Activated T-helper 2 cell treated with anti-CD3 and anti-CD28 coated beads, Interferon-gamma antibody, Interleukin-2, Interleukin-4, amounts not matched to agents 10 μg/mL and 5 μg/mL and 100 μg/mL, durations not matched to agents 14 hours and 24 hours and 36 hours (primary cell): ENCODE measurements at places on chromosomes 1 and 21. TPM values are rescaled to one million over a fixed set of nuclear protein-coding genes. Genes with fewer than 3 reads are reported as not detected.
A peak's percentile ranks its signal among the peaks of the same experiment; 100 is the strongest.

DNA sequence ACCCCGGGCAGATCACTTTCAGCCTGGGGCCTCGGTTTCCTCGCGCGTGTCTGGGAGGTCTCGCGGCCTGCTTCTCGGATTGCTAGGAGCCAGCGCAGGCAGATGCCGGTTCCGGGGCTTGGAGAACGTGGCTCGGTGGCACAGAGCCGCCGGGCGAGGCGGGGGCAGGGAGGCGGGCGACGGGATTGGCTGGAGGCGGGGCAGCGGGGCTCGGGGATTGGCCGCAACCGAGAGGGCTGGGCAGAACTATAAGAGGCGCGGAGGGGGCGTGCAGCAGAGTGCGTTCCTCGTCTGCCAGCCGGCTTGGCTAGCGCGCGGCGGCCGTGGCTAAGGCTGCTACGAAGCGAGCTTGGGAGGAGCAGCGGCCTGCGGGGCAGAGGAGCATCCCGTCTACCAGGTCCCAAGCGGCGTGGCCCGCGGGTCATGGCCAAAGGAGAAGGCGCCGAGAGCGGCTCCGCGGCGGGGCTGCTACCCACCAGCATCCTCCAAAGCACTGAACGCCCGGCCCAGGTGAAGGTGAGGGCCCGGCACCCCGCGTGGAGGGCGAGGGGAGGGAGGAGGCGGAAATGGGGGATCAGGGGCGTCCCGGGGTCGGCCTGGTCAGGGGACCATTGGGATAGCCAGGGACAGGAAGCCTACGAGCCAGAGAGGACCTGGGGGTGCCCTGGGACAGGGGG, at the start of gene MFSD2A:
MFSD2A (plus strand) TSS at position 276 of the 677 bp plus-strand sequence; CDS start at position 424, 148 bp downstream.
- H3K4me1 ChIP-seq: peaks cover 52% of the 10 kb centered on the region
- H3K27ac ChIP-seq: peak within 1 kb of the TSS; percentile 92
- peak; percentile 81 for DNase-seq
- peak within 1 kb of the TSS; percentile 95 for H3K4me3 ChIP-seq
- peaks cover 7% of the 10 kb centered on the region for H3K27me3 ChIP-seq

- DNase-seq: no peak
- no peak overlapping the region for H3K4me3 ChIP-seq
- peaks cover under 1% of the 10 kb centered on the region for H3K27me3 ChIP-seq
- no peaks in the 10 kb centered on the region for H3K4me1 ChIP-seq
Observed at GRCh38 chr21:37744551-37744950, 171.7 kb downstream of the KCNJ6 start.

Gene LCE2B
- not detected in 2 replicates for total RNA-seq

DNA sequence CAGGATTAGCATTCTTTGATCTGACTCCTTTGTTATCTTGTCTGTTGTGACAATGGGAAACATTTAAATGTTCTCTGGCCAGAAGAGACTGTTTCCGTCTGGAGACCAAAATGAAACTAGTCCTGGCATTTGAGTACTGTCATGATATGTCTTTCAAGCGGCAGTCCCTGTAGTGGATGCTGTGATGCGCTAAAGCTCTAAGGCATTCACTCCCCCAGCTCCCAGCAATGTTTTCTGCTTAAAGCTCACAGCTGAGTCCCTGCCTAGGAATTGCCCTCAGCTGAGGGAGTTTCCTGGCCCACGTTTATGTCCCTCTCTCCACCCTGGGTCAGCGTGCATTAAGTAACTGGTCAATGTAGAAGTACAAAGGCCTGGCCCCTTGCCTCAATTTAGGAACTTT, 109.4 kb downstream of the UCHL5 start:
- no peaks in the 10 kb centered on the region for H3K27me3 ChIP-seq
- no peaks in the 10 kb centered on the region for H3K4me1 ChIP-seq
- no peak overlapping the region for H3K4me3 ChIP-seq
- no peaks in the 10 kb centered on the region for H3K36me3 ChIP-seq

- no peak for DNase-seq
- H3K4me1 ChIP-seq: peaks cover 3% of the 10 kb centered on the region
- no peak overlapping the region for H3K27ac ChIP-seq
- peaks cover 26% of the 10 kb centered on the region for H3K27me3 ChIP-seq
- H3K4me3 ChIP-seq: no peak overlapping the region
- no peaks in the 10 kb centered on the region for H3K36me3 ChIP-seq
Observed at GRCh38 chr1:200035956-200036618, 8.6 kb downstream of the NR5A2 start.

Gene GSTM5
- total RNA-seq: 0.09 and 0.46 TPM in 2 replicates

Gene SLC26A9
- not detected in 2 replicates for total RNA-seq

DNA sequence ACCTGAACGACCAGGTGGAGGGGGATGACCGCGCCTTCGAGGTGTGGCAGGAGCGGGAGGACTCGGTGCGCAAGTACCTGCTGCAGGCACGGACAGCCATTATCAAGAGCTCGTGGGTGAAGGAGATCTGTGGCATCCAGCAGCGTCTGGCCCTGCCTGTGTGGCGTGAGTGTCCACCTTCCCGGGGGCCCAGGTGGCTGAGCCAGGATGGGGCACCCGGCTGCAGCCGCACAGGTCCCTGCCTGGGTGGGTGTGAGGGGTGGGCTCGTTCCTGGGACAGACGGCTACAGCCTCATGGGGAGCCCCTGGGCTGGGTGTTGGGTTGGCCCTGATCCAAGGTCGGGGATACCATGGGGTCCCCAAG, 65.2 kb downstream of the TRIM11 start:
- no peak for DNase-seq
- no peaks in the 10 kb centered on the region for H3K4me1 ChIP-seq
- H3K4me3 ChIP-seq: no peak overlapping the region
- H3K36me3 ChIP-seq: peaks cover 4% of the 10 kb centered on the region
- H3K27me3 ChIP-seq: no peaks in the 10 kb centered on the region

- H3K4me1 ChIP-seq: peaks cover 49% of the 10 kb centered on the region
- no peaks in the 10 kb centered on the region for H3K27me3 ChIP-seq
Observed at GRCh38 chr1:2231532-2232254, 3.6 kb downstream of the SKI start.

Gene PYGO2
- 30.4 and 30.6 TPM in 2 replicates for total RNA-seq

DNA sequence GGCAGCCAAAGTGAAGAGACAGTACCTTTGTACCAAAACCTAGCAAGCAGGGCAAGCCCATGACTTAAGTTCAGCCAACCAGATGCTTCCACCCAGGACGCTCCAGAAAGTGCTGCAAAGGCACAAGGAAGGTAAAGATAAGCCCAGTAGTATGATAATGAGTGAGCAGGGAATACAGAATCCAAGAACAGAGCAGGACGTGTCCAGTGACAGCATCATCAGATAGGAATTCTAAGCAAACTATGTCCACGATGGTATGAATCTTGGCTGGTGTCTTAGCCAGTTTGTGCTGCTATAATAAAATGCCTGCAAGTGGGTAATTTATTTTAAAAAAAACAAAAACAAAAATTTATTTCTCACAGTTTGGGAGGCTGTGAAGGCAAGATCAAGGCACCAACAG, 13.6 kb downstream of the GJA4 start:
- DNase-seq: peak; percentile 2
- H3K36me3 ChIP-seq: no peaks in the 10 kb centered on the region
- H3K4me3 ChIP-seq: no peak overlapping the region
- H3K27ac ChIP-seq: no peak overlapping the region

DNA sequence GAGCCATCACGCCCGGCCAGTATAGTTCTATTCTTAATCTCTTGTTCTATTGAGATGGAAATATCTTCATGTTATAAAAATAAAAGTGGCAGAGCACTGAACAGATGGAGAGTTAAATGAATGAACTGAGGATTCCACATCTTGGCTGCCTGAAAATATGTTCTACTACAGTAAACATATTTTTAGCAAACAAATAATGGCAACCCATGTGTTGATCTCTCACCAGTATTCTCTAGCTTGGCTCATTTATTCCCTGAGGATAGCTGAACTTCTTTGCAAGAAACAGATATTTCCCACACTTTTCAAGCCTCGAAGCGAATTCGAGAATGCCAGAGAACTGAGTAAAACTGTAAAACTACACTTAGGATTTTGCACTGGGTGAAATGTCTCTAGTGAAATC, 58.9 kb downstream of the DIRAS3 start:
- H3K27ac ChIP-seq: no peak overlapping the region
- H3K27me3 ChIP-seq: no peaks in the 10 kb centered on the region
- no peak overlapping the region for H3K4me3 ChIP-seq
- DNase-seq: no peak
- H3K4me1 ChIP-seq: no peaks in the 10 kb centered on the region
- no peaks in the 10 kb centered on the region for H3K36me3 ChIP-seq

DNA sequence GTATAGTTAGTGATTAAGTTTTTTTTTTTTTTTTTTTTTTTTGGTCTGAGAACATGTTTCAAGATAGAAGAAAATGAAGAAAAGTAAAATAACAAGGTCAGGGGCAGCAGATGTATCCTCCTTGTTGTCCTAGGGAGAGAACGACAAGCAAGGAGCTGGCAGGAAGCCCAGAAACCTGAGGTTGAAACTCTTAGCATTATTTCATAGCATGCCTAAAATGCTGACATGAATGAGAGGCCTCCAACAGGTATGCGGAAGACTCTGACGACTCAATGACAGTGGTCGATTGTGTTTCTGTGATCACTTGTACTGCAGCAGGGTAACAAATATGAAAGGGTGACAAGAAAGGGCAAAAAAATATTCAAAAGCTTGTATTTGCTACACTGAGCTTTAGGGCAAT, 415.9 kb downstream of the PLA2G4A start:
- DNase-seq: no peak
- no peak overlapping the region for H3K4me3 ChIP-seq
- no peaks in the 10 kb centered on the region for H3K36me3 ChIP-seq
- H3K27ac ChIP-seq: no peak overlapping the region

Gene IQCC
- total RNA-seq: 5.0 and 5.4 TPM in 2 replicates

GRCh38 chr1:198575798-198576641, 35.5 kb upstream of the ATP6V1G3 start:
- H3K4me1 ChIP-seq: peaks cover 8% of the 10 kb centered on the region
- no peak overlapping the region for H3K4me3 ChIP-seq
- no peak for DNase-seq

Gene PTGS2
- total RNA-seq: 109 and 112 TPM in 2 replicates

Gene PPIAL4G
- 0.05 TPM in 1 of 2 replicates, not detected in the other for total RNA-seq

- no peaks in the 10 kb centered on the region for H3K4me1 ChIP-seq
- H3K27me3 ChIP-seq: peaks cover under 1% of the 10 kb centered on the region
- no peak overlapping the region for H3K27ac ChIP-seq
- no peak overlapping the region for H3K4me3 ChIP-seq
- no peaks in the 10 kb centered on the region for H3K36me3 ChIP-seq
Observed at GRCh38 chr1:7008331-7008730, 223.1 kb downstream of the CAMTA1 start.
